ENCODE measurements at places on chromosomes 16 and 17.

- no peak for DNase-seq
These were observed 38.5 kb upstream of the KSR1 start for GRCh38 chr17:27417596-27418365.

DNA sequence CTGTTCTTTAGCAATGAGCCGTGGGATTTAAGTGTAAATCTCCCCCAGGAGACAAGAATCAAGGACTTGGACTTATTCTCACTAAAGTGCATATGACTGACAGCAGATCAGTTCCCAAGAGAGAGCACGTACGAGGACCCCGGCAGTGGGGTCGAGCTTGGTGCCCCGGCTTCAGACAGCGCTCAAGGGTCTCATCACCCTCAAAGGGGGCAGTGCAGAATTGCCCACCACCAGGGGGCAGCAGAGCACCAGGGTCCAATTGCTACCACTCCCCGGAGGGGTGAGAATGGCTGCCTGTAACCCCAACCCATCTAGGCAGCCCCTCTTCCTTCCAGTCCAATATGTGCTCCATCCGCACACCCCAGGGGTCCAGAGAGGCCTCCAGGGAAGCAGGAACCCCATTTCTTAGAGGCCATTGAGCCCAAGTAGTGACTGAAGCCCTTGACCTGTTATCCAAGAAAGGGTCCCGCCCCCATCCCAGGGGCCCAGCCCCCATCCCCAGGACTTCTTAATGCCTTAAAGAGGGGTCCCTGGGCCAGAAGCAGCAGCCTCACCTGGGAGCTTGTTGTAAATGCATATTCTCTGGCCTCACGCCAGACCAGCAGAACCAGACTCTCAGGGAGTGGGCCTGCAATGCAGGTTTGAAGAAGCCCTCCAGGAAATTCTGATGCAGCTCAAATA is 86.1 kb downstream of the ZDHHC7 start:
- no peak for DNase-seq

DNA sequence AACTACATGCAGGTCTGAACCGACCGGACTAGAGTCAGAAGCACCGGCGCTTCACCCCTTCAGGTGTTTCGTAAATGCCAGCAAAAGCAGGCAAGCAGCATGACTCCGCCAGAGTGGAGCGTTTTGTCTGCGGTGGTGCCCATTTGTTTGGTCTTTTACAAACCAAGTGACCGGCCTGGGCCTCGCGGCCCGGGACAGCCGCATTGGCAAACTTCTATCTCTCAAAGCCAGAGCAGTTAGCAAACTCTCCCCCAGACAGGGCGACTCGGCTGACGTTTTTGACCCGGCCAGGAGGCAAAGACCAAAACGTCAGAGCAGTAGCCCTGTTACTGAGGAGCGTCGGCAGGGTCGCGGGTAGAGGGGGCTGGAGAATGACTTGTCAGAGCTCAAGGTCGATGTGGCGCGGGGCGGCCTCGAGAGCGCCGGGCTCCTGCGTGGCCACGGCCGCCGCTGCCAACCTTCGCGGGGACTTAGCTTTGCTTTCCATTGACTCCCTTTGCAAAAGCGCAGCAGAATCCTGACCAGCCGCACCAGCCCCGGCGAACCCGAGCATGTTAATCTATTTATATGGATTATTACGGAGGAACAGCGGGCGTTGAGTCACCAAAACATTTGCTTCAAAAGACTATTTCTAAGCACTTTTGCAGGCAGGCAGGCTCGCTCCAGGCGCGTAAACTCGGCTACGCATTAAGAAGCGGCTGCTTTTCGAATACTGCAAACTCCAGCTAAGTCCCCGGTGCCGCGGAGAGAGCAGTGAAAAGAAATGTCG is 763 bp upstream of the SOX9 start:
- DNase-seq, result peak; percentile 92

GRCh38 chr17:1462164-1463112 is 6.4 kb upstream of the CRK start:
- DNase-seq, result no peak

- no peak for DNase-seq
These were observed 7.0 kb downstream of the MT2A start for GRCh38 chr16:56615353-56615752.

- DNase-seq, result peak; percentile 51
These were observed 22.7 kb downstream of the LIG3 start for GRCh38 chr17:35002876-35003551.
